ENCODE measurements at places on chromosomes 6 and 20.

- no peak for DNase-seq
These were observed 20.5 kb downstream of the SNAI1 start for GRCh38 chr20:50003253-50003656.

GRCh38 chr6:159931846-159932245 is 37.0 kb upstream of the IGF2R start:
- DNase-seq = no peak

DNA sequence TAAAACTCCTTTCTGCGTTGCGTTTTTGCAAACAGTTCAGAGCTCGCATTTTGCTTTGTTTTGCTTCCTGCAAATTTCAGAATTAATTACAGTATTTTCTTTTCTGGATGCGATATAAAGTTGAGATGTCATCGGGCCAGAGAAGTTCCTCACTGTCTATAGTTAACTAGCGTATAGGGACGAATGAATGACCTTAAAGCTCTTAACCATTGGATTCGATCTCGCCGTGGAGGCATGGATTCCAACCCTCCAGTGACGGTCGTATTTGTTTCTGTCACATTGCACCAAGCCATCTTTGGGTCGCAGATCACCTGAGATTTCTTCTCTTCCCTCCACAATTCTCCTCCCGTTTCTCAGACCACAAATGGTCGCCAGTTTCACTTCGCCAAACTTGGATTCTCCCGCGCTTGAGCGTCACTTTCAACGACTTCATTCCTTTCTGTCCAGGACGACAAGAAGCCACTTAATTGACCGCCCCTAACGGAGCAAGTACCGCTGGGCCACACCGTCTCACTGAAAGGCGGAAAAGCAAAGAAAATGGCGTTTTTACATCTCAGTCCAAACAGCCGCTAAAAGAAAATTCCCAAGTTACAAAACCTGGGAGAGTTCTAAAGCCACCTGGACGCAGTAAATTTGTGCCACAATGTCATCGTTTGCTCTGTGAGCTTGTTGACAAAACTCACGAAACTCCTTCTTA is 85.3 kb upstream of the ZNF184 start:
- DNase-seq = no peak

GRCh38 chr6:79928478-79928998 is 18.8 kb downstream of the ELOVL4 start:
- no peak for DNase-seq

DNA sequence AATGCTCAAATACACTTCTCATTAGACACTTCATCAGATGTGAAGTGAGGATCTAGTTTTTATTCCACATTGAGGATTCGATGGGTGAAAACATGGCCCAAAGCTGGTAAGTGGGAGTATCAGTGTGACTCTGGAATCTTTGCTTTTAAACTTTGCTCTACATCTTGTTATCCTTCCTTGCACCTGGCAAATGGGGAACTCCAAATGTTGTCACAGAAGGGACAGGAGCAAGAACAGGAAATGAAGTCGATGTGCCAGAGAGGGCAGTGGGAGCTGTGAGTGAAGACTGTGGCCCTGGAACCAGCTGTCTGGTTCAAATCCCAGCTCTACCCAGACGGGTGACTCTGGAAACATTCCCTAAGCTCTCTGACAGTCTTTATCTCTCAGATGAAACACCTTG is 86.7 kb upstream of the AGPAT4 start:
- DNase-seq = no peak

- DNase-seq = no peak
These were observed 126.8 kb downstream of the LRFN2 start for GRCh38 chr6:40460380-40460779.

All from tibial nerve (tissue), 4 donors.